ENCODE measurements at places on chromosomes 1 and 21. TPM values are rescaled to one million over a fixed set of nuclear protein-coding genes. Genes with fewer than 3 reads are reported as not detected.
A peak's percentile ranks its signal among the peaks of the same experiment; 100 is the strongest.

Gene IFI44
- total RNA-seq, result 115 TPM

Gene HTR6
- not detected for total RNA-seq

Gene UQCRH
- 428 TPM for total RNA-seq

Gene CYP4X1
- total RNA-seq, result not detected

Gene PTPN22
- total RNA-seq, result 13.9 TPM

Gene TMEM82
- 0.11 TPM for total RNA-seq

Gene UBL4B
- not detected for total RNA-seq

Gene RNU1-1
- not detected for total RNA-seq

DNA sequence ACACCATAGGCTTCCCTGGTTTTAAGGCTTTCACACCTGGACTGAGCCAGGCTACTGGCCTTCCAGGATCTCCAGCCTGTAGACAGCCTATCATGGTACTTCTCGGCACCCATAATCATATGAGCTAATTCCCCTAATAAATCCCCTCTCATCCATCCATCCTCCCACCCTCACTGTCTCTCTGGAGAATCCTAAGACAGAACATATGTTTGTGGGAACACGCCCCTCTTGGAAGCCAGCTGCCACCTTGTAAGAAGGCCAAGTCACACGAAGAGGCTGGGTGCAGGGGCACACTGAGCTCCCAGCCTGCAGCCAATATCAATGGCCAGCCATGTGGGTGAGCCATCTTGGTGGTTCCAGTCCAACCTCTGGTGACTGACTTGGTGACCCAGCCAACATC lies 7.4 kb downstream of the CLCC1 start:
- DNase-seq, result peak; percentile 24

- DNase-seq, result no peak
These were observed 1.2 kb downstream of the GLIS1 start for GRCh38 chr1:53737648-53738204.

GRCh38 chr1:221575605-221576004 lies 166.3 kb downstream of the DUSP10 start:
- DNase-seq, result no peak

DNA sequence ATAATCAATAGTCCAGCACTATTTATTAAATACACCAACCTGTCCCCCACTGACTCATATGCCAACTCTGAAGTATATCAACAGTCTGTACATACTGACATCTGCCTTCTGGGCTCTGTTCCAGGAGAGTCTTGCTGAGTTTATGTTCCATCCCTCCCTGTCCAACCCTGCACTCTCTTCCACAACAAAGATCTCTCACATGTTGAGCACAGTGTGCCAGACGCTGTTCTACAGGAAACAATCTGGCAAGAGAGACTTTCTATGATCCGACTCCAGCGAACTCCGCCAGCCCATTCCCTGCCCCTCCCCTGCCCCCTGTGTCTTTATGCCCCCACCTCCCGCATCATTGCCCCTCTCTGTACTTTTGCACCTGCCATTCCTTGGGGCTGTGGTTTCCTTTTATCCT lies 3.4 kb downstream of the LACTBL1 start:
- peak; percentile 67 for DNase-seq

- no peak for DNase-seq
These were observed 50.2 kb upstream of the TACSTD2 start for GRCh38 chr1:58627221-58627620.

- peak; percentile 33 for DNase-seq
These were observed 4.5 kb downstream of the PARP1 start for GRCh38 chr1:226403201-226404034.

GRCh38 chr1:234962340-234962989 lies 166.2 kb downstream of the TOMM20 start:
- DNase-seq, result peak; percentile 99

- DNase-seq, result peak; percentile 67
These were observed 927 bp downstream of the WNT9A start for GRCh38 chr1:227946624-227947385.

DNA sequence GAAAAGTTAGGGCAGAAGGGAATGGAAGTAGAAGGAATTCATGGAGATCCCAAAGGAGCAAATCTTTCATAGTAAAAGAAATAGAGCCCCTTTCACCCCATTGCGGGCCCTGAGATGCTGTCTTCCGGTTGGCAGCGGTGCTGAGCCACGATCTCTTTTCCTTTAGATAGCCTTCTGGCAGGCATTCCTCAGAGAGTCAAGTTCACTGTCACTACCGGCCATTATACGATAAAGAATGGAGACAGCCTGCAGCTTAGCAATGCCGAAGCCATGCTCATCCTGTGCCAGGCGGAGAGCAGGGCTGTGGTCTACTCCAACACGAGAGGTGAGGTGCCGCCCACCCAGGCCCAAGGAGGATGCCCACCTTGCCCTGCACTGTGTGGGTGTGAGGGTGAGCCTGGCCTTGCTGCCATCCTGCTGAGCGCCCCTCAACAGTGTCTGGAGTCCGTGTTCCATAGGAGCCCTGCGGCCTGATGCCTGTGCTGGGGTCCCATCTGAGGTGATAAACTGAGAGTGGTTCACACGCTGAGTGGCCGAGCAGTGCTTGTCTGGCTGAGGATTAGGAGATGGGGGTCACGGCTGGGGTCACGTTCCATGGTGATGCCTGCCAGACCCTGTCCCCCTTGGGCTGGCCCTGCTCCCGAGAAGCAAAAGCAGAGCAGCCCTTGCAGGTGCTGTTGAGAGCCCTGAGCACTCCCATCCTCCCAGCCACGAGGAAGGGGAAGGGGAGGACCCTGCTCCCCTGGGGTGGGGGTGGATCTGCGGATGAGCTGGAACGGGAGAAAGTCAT lies 20.4 kb upstream of the PWP2 start:
- no peak for DNase-seq

DNA sequence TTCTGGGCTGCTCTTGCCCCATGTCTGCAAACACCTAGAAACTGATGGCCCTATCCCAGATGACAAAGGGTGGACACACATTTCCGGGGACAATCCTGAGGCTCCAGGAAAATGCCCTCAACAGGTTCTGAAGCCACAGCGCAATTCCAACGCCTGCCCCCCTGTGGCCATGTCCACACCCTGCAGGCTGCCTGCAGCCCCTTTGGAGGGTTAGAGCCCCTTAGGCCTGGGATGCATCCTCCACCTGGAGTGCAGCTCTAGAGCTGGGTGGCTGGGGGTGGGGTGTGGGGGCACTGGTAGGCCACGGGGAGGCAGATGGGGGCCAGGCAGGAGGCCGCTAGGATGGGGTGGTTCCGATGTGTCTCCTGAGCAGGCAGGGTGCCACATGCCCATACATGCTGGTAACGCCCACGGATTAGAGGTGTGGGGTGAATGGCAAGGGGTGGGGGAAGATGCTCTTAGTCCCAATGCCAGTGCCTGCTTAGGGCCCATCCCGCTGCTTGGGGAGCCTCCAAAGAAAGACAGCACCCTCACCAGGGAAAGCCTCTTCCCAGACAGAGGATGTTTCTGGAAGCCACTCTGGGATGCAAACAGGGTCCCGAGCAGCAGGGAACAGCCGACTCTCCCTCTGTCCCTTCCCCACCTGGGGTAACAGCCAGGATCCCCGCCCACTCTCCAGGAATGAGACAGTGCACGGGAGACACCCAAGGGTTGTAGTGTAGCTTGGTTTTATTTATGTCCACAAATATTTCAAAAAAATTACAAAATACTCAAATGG lies 34.0 kb downstream of the SLC45A1 start:
- no peak for DNase-seq

GRCh38 chr1:116287341-116288200 lies 85.5 kb upstream of the ATP1A1 start:
- no peak for DNase-seq

Data from LHCN-M2 (cell line).